Activated CD8-positive, alpha-beta memory T cell treated with anti-CD3 and anti-CD28 coated beads for 1 hour (primary cell): ENCODE measurements at places on chromosomes 6 and 20.

- DNase-seq = no peak
Observed at GRCh38 chr20:54123587-54124180, 50.1 kb downstream of the CYP24A1 start.

- no peak for DNase-seq
Observed at GRCh38 chr6:167664678-167665660, 161.7 kb upstream of the AFDN start.

- DNase-seq = no peak
Observed at GRCh38 chr6:98946266-98946878, 1.4 kb downstream of the FBXL4 start.

GRCh38 chr6:84766118-84766798, 1.9 kb upstream of the TBX18 start:
- no peak for DNase-seq

GRCh38 chr6:98641949-98642719, 192.2 kb upstream of the POU3F2 start:
- DNase-seq = no peak

DNA sequence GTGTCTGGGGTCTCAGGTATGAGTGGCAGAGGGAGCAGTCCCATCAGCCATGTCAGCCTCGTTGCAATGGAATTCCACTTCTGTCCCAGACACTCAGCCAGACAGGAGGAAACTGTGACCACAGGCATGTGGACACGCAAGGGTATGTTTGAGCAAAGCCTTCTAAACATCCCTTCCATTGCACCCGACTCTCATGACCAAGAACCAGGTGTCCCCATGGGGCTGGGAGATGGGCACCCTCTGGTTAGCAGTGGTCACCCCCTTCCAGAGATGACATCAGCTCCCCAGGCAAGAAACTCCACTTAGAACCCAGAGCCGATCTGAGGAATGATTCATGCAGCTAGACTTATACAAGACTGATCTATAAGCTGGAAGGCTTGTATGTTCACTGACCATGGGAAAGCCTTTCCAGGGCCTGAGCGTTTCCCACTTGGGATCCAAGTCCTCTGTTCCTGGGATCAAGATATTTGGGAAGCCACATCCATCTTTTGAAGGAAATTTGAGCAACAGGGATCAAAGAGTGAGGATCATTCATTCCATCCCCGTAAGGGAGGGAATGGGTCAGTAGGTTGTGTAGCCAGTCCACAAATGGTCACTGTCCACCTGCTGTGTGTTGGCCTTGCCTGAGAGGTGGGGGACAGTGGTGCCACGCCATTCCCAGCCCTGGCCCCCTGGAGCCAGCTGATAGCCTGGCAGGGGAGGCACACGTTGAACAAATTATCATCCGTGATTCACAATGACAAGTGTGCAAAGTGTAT, 3.9 kb upstream of the MRGBP start:
- no peak for DNase-seq

DNA sequence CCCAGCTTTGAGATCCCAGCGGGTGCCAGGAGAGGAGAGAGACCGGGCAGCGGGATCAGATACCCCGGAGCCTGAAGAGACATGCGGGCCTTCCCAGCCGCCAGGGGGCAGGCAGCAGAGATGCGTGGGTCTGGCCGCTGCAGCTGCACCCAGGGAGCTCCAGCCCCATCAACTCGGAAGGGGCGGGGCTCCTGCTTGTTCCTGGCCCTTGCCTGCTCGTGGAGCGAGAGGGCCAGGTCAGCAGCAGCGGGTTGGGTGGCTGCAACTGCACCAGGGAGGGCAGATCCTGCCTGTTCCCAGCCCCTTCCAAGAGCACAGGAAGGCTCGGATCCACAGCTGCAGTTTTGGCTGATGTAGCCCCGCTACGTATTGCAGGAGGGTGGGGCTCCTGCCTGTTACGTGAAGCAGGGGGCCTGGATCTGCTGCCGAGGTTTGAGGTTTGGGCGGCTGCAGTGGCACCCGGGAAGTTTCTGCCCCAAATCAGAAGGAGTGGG, 532.8 kb downstream of the RFPL4B start:
- DNase-seq = no peak

- DNase-seq = no peak
Observed at GRCh38 chr20:10806539-10806938, 132.7 kb upstream of the JAG1 start.
